ENCODE measurements at places on chromosomes 13 and 19.

DNA sequence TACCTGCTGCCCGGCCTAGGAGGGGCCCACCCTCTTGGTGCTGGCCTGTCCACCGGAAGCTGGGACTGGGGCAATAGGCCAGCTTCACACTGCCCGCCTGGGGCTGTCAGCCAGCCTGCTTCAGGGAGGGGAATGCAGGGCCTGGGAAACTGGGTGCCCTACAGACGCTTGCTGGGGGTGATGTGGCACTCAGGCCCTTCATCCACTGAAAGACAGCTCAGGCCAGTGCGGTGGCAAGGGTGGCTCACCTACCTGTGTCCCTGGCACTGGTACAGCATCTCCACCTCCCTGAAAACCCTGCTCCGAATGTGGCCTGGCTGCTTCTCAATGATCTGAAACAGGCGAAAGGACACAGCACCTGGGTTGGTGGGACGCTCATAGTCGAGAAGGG, 7.8 kb downstream of the MKNK2 start:
- no peak for DNase-seq

DNA sequence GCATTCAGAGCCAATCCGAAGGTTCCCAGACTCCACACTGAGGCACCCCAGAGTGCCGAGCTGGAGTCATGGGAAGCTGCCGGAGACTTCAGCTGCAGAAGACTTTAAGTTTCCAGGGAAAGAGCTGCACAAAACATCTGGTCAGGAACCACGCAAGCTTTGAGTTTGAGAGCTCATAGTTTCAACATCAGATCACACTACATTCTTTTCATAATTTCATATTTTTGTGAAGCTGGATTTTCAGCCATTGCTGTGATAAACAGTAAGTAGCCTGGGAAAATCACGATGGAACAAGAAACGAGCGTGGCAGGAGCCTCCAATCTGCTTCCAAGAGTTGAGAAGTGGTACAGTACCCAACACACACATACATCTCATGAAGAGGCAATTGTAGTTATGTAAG, 25.5 kb upstream of the ATP12A start:
- DNase-seq: no peak

DNA sequence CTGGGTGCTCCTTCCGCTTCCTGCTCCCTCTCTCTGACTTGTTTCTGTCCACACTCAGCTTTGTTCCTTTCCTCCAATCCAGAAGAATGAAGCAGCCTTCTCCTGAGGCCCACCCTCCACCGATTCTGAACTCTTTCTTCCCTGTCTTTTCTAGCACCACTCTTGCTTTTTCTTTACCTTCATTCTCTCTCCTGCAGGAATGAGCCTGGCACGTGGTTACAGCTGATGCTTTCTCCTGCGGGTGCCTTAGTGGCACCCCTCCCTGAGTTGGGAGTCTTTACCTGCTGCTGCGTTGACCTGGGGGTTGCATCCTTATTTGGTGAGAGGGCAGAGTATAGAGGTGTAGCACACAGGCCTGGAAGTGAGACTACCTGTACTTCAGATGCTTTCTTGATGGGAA, 6.2 kb downstream of the UBAC2 start:
- no peak for DNase-seq

DNA sequence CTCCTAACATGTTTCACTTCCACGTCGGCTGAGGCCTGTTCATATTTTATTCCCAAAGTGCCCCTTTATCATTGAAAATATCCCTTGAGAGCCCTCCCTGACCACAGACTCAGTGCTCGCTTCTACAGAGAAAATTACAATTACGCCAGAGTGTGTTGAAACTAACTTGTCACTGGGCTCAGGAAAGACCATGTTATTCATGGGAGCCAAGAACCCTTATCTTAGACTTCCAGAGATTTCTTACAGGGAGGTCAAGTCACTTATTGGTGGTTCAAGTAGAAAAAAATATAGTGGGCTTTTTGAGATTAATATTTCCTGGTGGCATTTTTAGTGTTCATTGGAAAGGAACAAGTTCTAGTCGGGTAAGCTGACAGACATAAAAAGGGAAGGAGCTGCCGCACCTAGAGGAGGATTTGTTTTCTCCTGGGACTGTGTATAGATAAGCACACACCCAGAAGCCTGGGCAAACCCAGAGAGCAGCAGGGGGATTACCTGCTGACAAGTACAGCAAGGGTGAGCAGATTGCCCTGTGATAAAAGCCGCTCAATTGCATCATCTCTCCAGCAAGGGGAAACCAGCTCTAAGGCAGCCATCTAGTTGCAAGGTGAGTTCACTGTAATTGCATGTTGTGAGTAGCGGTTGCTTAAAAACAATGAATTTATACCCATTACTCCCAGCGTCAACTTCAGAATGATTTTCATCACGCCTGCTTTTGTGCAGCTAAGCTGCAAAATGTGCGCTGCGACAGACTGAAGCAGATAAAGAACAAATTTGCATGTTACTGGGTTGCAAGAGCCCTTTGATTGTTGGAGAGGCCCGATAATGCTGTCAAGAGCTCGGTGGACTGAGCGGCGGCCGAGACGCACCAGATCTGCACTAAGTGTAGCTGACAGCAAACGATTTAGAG, 46.2 kb downstream of the DCT start:
- no peak for DNase-seq

GRCh38 chr13:23385931-23386330, 47.6 kb downstream of the SACS start:
- DNase-seq: no peak

GRCh38 chr13:98233127-98233526, 56.1 kb upstream of the RNF113B start:
- no peak for DNase-seq

DNA sequence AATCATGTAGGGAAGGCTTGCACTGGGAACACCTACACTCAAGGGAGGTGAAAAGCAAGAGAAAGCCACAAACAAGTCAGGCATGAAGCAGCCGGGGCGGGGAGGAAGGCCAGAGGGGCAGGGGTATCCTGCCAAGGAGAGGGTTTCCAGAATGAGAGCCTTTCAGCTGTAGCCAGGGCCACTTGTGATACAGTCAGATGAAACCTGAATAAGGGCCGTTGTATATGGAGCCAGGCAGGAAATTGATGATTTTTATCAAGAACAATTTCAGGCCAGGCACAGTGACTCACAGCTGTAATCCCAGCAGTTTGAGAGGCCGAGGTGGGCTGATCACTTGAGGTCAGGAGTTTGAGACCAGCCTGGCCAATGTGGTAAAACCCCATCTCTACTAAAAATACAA, 4.4 kb downstream of the TRPM4 start:
- no peak for DNase-seq

- no peak for DNase-seq
Observed at GRCh38 chr19:33781996-33782395, 14.7 kb upstream of the KCTD15 start.

DNA sequence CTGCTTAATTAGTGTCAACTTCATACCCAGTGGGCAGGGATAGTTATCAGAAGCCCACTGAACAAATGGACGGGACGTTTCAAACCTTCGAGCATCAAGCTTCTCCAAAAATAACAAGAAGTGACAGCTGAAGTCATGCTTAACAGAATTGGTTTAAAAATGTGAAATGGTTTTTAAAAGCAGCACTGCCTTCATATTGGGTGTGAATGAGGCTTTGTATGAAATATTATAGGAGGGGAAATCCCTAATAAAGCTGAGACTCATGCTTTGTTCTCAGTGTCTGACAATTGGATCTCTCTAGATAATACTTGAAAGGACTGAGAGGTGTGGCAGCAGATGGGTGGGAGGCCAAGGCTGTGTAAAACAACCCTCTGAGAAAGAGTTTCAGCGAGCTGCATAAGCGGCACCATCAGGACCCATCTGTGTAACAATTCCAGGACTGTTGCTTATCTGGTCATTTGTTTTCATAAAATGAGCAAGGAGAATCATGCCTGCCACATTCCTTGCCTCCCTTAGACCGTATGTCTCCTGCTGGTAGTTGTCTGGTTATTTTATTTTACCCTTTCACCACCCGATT, 667.7 kb downstream of the DIAPH3 start:
- DNase-seq: no peak

- DNase-seq: no peak
Observed at GRCh38 chr19:46211201-46211881, 18.2 kb upstream of the IGFL1 start.

GRCh38 chr13:109204657-109205056, 575.2 kb downstream of the MYO16 start:
- DNase-seq: no peak

DNA sequence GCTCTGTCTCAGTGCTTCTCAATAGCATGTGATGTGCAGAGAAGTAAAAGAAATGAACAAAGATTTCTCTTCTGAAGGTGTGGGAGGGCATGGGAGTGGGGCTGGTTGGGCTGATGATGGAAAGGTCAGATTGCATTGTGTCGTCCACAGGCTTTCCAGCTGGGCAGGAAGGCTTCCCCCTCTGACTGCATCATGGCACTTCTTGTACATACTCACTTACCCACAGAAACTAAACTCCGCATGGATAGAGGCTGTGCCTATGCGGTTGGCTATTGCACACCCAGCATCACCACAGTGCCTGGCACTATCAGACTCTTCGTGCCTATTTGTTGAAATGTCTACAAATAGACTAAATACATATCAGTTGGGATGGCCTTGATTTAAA, 24.4 kb upstream of the TNFSF11 start:
- no peak for DNase-seq

- no peak for DNase-seq
Observed at GRCh38 chr13:72384879-72385278, 342.6 kb downstream of the MZT1 start.

DNA sequence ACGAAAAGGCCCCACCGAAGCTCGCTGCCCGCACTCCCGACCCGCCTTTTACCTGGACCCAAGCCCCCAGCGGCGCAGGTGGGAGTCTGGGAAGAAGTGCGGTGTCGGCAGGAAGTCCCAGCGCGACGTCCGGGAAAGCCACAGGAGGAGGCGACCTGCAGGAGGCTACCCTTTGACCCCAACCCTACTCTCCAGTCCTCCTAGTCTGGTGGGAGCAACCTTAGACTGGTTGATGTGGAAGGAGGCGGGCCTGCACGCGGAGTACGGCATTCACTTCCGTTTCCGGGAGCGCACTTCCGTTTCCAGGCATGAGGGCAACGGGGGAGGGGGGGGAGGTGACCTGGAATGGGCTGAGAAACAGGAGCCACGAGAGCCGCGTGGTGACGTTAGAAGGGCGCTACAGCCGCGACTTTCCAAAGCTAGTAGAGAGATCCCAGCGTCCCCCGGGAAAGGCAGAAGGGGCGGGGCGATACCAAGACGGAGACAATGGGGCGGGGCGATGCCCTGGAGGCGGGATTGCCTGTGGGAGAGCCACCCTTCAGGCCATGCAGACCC, 28.5 kb downstream of the ZNF266 start:
- DNase-seq: no peak

DNA sequence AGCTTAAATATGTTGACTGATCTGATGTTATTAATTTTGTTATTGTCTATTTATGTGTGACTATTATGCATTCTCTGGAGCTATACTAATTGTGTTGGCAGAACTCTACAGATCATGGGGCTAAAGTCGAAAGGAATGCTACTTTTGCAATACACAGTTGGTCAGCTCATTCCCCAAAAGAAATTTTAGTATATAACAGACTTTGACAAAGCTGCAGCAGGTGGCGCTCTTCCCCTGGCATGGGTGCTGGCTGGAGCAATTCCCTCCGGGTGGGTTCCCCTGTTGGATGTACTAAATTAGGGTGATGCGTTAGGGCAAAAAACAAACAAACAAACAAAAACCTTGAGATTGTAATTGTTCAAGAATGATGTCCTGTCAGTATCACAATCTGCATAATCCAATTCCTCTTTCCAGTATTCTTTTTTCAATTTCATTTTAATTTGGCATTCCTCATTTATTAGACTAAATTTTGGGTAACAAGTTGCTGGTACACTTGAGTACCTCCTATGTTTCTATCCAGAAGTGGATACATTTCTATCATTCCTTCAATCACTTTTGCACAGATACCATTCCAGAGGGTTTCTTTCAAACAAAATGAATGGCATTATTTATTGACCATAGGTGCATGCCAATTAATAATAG, 322.8 kb upstream of the EDNRB start:
- no peak for DNase-seq

- DNase-seq: no peak
Observed at GRCh38 chr19:5093948-5094718, 125.2 kb downstream of the KDM4B start.

DNA sequence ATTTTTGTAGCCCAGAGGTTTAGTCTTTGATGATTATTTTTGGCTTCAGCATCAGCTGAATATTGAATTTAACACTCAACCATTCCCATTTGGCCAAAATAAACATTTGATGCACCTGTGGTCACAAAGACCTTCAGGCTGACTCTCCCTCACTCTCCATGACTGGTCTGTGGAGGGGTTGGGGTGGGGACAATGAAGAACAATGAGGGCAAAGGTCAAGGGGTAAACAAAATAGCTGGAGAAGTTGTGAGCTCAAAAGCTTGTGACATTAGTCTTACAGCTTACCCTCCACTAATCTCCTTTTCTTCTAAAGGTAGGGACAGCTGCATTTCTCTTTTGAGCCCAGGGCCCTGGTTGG, 86.9 kb downstream of the SLC15A1 start:
- DNase-seq: no peak

DNA sequence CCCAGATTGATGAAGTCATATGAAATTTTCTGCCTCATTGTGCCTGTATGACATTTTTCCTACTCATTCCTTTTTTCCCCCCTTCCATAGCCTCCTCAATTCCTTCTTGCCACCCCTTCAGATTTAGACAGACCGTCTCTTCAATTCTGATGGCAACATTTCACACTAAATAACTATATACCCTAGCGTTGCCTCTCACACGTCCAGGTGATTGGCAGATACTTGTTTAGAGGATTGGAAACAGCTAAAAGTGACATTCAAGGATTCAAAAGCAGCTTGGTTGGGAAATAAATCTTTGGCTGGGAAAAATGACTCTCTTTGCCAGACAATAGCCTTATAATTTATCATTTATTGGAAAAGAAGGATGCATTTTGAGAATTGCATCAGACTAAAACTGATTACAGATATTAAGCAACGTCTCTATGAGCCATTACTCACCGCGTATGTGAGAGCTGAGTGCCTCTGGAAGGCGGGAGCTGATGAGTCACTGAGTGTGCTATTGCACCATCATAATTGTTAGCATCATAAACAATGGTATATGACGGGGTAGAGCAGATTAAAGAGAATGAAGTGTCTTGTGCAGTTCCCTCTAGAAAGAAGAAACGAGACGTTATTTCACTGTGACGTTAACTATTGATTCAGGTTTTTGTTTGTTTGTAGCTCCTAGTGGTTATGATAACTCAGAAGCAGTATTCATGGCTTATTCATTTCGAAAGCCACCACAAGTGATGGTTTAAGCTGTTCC, 61.1 kb upstream of the FAM216B start:
- DNase-seq: no peak

- DNase-seq: no peak
Observed at GRCh38 chr13:42847891-42848663, 66.7 kb downstream of the FAM216B start.

DNA sequence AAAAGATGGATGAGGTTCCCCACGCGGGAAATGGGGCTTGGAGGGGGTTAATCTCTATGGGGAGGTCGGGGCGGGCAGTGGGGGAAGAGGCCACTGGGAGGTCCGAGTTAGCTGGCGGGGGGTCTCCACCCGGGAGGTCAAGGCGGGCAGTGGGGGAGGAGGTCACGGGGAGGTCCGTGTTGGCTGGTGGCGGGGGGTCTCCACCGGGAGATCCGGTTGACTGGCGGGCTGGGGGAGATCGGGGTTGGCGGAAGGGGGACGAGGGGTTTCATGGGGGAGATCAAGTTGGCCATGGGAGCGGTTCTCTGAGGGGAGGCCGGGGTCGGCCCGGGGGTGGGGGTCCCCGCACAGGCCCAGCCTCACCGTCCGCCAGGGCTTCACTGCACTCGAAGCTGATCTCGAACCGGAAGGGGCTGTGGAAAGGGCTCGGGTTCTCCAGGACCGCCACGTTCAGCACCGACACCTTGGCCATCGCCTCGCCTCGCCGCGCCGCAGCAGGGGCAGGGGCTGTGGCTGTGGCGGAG, 342 bp downstream of the ASF1B start:
- DNase-seq: no peak

- DNase-seq: no peak
Observed at GRCh38 chr13:47463726-47464125, 537.3 kb downstream of the SUCLA2 start.

Data from stimulated activated CD4-positive, alpha-beta T cell treated with anti-CD3 and anti-CD28 coated beads, TNF-alpha, amount 100 ng/mL, for 1 hour (primary cell).